ENCODE measurements at places on chromosomes 6 and 20.

- DNase-seq, result no peak
These were observed 33.8 kb downstream of the HDDC2 start for GRCh38 chr6:125267806-125268523.

- no peak for DNase-seq
These were observed 449.8 kb upstream of the RNF217 start for GRCh38 chr6:124512431-124512830.

GRCh38 chr6:37372116-37372515 lies 18.3 kb downstream of the RNF8 start:
- DNase-seq, result no peak

DNA sequence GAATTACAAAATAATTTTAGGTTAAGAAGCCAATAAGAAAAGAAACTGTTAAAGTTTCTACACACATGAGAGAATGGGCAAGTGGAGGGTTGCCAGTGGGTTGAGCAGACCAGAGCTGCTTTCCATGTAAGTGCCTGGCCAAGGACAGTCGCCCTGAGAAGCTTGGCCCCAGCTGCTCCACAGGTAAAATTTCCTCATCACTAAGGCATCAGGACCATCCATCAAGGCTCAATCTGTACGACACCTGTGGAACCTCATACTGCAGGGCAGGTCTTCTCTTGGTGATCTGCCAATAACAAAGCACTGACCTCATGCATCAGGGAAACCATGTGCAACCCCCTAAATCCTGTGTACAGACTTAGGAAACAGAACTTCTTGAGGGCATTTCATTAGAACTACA lies 115.4 kb downstream of the INSM1 start:
- no peak for DNase-seq

- DNase-seq, result no peak
These were observed 37.3 kb upstream of the AHI1 start for GRCh38 chr6:135534773-135535380.

GRCh38 chr6:30913721-30914075 lies 340 bp upstream of the VARS2 start:
- DNase-seq, result no peak

DNA sequence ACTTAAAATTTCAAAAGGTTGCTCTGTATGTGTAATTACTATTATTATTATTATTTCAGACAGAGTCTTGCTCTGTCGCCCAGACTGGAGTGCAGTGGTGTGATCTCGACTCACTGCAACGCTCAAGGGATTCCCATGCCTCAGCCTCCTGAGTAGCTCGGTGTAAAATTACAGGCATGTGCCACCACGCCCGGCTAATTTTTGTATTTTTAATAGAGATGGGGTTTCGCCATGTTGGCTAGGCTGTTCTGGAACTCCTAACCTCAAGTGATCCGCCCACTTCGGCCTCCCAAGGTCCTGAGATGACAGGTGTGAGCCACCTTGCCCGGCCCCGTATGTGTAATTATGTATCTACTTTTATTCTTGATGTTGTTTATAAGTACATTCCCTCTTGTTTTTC lies 65.3 kb upstream of the ZNF217 start:
- DNase-seq, result no peak

DNA sequence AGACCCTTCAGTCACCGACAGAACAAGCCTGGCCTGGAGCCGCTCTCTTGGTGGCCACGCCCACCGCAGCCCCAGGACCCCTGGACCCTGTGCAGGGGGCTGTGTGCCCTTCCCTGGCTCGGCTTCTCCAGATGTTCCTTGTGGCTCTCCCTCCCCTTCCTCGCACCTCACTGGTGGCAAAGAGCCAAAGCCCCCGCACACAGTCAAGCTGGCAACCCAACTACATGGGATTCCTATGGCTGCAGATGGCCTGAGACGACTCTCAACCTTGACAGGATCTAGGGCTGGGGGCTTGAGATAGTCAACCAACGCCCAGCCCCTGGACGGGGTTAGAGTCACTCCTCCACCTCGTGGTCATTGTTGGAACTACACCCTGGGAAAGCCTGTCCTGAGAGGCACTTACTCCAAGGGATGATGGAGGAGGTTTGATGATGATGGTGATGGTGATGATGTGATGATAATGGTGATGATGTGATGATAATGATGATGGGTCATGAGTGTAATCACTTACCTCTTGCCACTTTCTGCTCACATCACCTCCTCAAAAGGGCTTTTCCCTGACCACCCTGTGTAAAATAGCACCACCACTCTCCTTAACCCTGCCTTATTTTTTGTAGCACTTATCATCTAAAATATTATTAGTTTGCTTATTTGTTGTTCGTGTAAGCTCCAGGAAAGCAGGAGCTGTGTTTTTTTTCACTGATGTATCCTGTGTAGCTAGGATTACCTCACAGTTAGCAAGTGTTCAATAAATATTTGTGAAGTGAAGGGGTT lies 278.4 kb downstream of the LRFN2 start:
- DNase-seq, result no peak

DNA sequence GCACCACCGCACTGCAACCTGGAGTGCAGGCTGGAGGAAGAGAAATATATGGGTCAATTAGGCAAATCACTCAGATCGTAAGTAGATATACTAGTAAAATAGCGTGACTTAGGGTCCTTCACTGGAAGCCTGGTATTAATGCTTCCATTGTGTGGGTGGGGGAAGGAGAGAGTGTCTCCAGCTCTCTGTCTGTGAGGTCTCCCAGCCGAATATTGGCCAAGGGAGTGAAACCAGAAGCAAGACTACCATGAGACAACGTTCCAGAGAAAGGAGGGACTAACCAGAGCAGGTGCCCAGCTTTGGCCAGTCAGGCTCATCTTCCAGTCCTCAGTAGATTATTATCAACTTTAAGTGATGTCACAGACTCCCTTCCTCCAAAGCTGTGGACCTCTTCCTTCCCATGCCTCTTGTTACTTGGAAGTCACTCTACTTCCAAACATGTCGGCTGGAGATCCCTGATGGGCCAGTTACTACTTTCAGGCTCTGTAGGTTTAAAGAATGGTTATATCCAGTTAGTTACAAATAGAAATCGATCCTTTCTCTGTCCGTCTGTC lies 28.8 kb downstream of the MTHFD1L start:
- DNase-seq, result no peak

All from caudate nucleus (tissue), 63 donors.